ENCODE measurements at places on chromosomes 6 and 20. TPM values are rescaled to one million over a fixed set of nuclear protein-coding genes. Genes with fewer than 3 reads are reported as not detected.

Gene AFDN
- total RNA-seq: 124 TPM

Gene SERINC3
- total RNA-seq: 126 TPM

Gene TMEM74B
- total RNA-seq: not detected

Gene VSX1
- not detected for total RNA-seq

Gene PGC
- total RNA-seq: not detected

Gene TRIM15
- 0.79 TPM for total RNA-seq

Gene RBPJL
- not detected for total RNA-seq

Gene DEFB123
- not detected for total RNA-seq

Gene ADRM1
- 98.0 TPM for total RNA-seq

Gene CFAP61
- total RNA-seq: 1.4 TPM

Gene VIP
- total RNA-seq: not detected

Gene CDH4
- 25.0 TPM for total RNA-seq

Gene DEFB132
- not detected for total RNA-seq

Gene RHAG
- total RNA-seq: not detected

Gene COL10A1
- not detected for total RNA-seq

Gene PHACTR1
- not detected for total RNA-seq

Gene HLA-DOA
- not detected for total RNA-seq

Gene CALHM6
- not detected for total RNA-seq

Gene THBD
- total RNA-seq: 36.2 TPM

Gene CRISP3
- total RNA-seq: not detected

Gene MPIG6B
- not detected for total RNA-seq

Gene SLC32A1
- total RNA-seq: not detected

Gene SYCP2
- total RNA-seq: 0.35 TPM

Gene TMEM217
- total RNA-seq: 4.6 TPM

Gene TRIM40
- total RNA-seq: not detected

Gene HMGCLL1
- total RNA-seq: 0.17 TPM

Gene MYB
- not detected for total RNA-seq

Gene LHFPL5
- total RNA-seq: not detected

Gene BPIFB4
- not detected for total RNA-seq

Gene SCRT2
- not detected for total RNA-seq

Gene PRRT1
- 0.17 TPM for total RNA-seq

Gene OPRM1
- total RNA-seq: not detected

Gene CLVS2
- not detected for total RNA-seq

Gene MTG2
- total RNA-seq: 46.9 TPM

Gene ZBTB2
- 10.7 TPM for total RNA-seq

Gene EDN3
- not detected for total RNA-seq

Gene STMND1
- not detected for total RNA-seq

Gene PKIB
- 6.0 TPM for total RNA-seq

Gene LY6G5C
- total RNA-seq: 0.64 TPM

Gene RAD21L1
- not detected for total RNA-seq

Gene LY6G6C
- not detected for total RNA-seq

Gene SLC17A2
- not detected for total RNA-seq

Gene PRSS35
- not detected for total RNA-seq

Gene NFATC2
- 0.12 TPM for total RNA-seq

Gene NAPB
- 10.9 TPM for total RNA-seq

Gene SCGN
- not detected for total RNA-seq

Gene EPHA7
- total RNA-seq: not detected

Gene SPATS1
- total RNA-seq: not detected

Gene PPP1R16B
- not detected for total RNA-seq

Gene DLL1
- total RNA-seq: 1.4 TPM

Gene RIMS1
- not detected for total RNA-seq

All from MCF 10A (cell line).